ENCODE measurements at places on chromosomes 6 and 20.

GRCh38 chr6:24480705-24481104 is 8.7 kb downstream of the GPLD1 start:
- DNase-seq = no peak
- peaks cover 1% of the 10 kb centered on the region for H3K36me3 ChIP-seq
- no peak overlapping the region for H3K4me3 ChIP-seq
- H3K27me3 ChIP-seq = no peaks in the 10 kb centered on the region
- no peak overlapping the region for H3K27ac ChIP-seq

DNA sequence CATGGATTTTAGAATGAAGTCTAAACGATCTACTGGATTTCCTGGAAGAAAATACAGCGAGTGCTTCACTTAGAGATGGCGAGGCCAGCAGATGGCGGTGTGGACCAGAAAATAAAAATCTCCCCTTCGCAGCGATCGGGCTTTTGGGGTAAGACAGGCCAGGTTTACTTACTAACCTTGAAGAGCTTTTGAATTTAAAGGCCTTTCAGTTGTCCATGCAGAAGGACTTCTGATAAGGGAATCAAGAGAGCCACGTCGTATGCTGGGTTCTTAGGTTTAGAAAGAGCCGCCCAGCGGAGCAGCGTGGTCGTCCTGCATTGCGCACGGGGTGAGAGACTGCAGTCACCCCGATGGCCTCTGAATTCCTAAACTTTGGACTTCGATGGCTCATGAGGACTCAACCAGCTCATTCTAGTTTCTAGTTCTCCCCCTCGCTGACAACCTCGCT is 125.2 kb upstream of the RALGAPA2 start:
- H3K4me1 ChIP-seq = peaks cover 2% of the 10 kb centered on the region
- H3K27me3 ChIP-seq = peaks cover 31% of the 10 kb centered on the region
- no peak overlapping the region for H3K27ac ChIP-seq
- H3K4me3 ChIP-seq = no peak overlapping the region
- peak; percentile 17 for DNase-seq

- H3K36me3 ChIP-seq = no peaks in the 10 kb centered on the region
- no peak overlapping the region for H3K4me3 ChIP-seq
- peaks cover 26% of the 10 kb centered on the region for H3K27me3 ChIP-seq
- no peak overlapping the region for H3K27ac ChIP-seq
These were observed 234.9 kb downstream of the OGFRL1 start for GRCh38 chr6:71523548-71523947.

DNA sequence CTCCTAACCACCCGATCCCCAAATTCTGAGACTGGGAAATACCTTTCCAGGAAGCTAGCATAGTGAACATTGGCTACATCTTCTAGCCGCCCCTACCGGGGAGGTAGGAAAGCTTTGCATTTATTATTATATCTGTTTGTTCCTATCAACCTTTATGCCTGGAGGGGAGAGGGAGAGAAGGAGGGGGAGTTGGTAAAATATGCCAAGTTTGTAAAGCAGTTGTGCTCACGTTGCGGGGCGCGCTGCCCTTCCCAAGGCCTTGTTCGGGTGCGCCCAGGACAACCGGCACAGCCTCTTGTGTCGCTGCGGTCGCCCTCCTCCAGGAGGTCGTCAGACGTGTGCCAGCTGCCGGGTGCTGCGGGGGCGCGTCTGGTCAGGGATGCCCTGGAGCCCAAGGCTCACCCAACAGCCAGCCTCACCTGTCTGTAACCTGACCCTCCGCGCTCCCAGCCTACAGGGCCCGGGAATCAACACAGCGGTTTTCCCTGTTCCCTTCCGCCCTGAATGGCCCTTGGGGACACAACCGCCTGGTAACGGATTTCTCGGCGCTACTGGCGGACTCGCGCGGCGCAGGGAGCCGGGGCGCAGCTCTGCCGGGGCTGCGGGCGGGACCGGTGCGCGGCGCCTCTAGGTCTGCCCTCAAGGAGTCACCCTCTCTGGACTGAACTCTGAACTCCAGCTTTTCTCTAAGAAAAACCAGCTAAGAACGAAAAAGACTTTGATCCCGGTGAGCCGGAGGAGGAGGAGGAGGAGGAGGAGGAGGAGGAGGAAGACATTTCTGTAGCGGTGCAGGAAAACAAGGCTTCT is 1.1 kb upstream of the OVOL2 start:
- peaks cover 11% of the 10 kb centered on the region for H3K4me1 ChIP-seq
- no peak for DNase-seq
- H3K36me3 ChIP-seq = peaks cover 2% of the 10 kb centered on the region

GRCh38 chr6:36694616-36695015 is 3.0 kb upstream of the RAB44 start:
- H3K27me3 ChIP-seq = no peaks in the 10 kb centered on the region
- peak overlapping the region; percentile 37 for H3K27ac ChIP-seq
- peaks cover 20% of the 10 kb centered on the region for H3K36me3 ChIP-seq
- peaks cover 77% of the 10 kb centered on the region for H3K4me1 ChIP-seq

DNA sequence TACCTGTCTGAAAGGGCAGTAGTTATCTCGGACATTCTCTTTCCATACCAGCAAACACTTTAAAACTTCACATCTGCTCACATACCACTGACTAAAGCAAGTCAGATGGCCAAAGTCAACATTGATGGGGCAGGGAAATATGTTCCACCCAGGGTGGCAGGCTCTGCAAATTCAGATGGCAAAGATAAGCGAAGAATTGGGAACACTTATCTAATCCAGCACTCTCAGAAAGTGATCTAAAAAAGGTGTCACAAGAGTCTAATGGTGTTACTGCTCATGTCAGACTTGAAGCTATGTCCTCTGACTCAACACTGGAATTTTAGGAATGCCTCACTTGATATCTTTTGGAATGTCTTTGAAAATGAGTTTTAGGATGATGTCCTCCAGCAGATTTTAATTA is 1086.2 kb downstream of the KIF16B start:
- H3K36me3 ChIP-seq = no peaks in the 10 kb centered on the region
- H3K27ac ChIP-seq = no peak overlapping the region
- no peak for DNase-seq
- peaks cover 23% of the 10 kb centered on the region for H3K27me3 ChIP-seq
- no peaks in the 10 kb centered on the region for H3K4me1 ChIP-seq

All from stimulated activated naive B cell treated with anti-CD40 and anti-IgM and Interleukin-4, amounts not matched to agents 10 μg/mL and 1 μg/mL and 100 μg/mL, for 72 hours (primary cell).